ENCODE measurements at places on chromosomes 12 and 14.

DNA sequence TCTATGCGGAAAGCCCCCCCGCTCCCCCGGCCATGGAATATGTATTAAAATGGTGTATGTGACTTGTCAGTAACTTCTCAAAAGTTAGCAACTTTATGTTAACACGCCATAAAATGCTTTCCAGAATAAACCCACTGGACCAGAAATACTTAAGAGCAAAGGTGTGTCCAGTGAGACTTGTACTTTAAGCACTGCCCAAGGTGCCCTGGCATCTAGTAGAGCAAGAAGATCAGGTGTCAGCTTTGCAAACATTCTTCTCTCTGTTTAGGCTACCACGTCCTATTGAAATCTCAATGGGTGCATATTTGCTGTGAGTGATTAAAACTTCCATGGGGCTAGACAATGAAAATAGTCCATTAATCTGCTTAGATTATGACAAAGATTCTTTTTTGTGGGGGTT, 201.2 kb downstream of the ESR2 start:
- no peaks in the 10 kb centered on the region for H3K36me3 ChIP-seq
- no peak overlapping the region for H3K27ac ChIP-seq
- DNase-seq: no peak
- H3K4me1 ChIP-seq: peaks cover 6% of the 10 kb centered on the region

DNA sequence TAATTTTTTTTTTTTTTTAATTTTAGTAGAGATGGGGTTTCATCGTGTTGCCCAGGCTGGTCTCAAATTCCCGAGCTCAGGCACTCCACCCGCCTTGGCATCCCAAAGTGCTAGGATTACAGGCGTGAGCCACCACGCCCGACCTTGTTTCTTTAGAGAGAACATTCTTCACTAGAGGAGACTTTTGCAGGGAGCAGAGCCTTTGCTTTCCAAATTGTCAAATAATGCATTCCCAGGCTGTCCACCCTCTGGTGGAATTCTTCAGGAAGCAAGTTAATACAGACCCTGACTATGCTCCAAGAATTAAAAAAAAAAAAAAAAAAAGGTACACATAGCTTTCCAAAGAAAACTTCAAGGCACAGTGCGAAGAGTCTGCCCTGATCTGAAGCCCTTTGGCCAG, 6.8 kb downstream of the ALDH1L2 start:
- no peaks in the 10 kb centered on the region for H3K36me3 ChIP-seq
- no peaks in the 10 kb centered on the region for H3K4me1 ChIP-seq
- H3K27ac ChIP-seq: no peak overlapping the region
- no peak for DNase-seq

DNA sequence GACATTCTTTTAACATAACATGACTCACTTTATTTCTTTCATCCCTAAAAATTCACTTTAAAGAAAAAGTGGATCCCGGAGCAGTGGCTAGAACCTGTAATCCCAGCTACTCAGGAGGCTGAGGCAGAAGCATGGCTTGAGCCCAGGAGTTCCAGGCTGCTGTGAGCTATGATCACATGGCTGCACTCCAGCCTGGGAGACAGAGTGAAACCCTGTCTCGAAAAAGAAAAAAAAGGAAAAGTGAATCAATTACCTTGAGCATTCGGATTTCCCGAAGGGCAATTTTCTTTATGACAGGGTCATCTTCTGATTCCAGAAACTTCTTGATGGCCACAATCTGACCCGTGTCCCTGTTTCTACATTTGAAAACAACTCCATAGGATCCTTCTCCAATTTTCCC, 1.2 kb downstream of the CDKL1 start:
- H3K27ac ChIP-seq: no peak overlapping the region
- no peaks in the 10 kb centered on the region for H3K36me3 ChIP-seq
- peaks cover 6% of the 10 kb centered on the region for H3K4me1 ChIP-seq
- H3K27me3 ChIP-seq: no peaks in the 10 kb centered on the region
- no peak overlapping the region for H3K4me3 ChIP-seq
- no peak for DNase-seq

GRCh38 chr12:92108651-92109050, 37.0 kb downstream of the BTG1 start:
- no peak overlapping the region for H3K27ac ChIP-seq
- H3K4me3 ChIP-seq: no peak overlapping the region
- no peaks in the 10 kb centered on the region for H3K36me3 ChIP-seq
- DNase-seq: no peak
- peaks cover 2% of the 10 kb centered on the region for H3K4me1 ChIP-seq
- no peaks in the 10 kb centered on the region for H3K27me3 ChIP-seq

Data from liver (tissue), 10 donors.